Small intestine (tissue), 16 donors: ENCODE measurements at places on chromosomes 7 and 10.
A peak's percentile ranks its signal among the peaks of the same experiment; 100 is the strongest.

DNA sequence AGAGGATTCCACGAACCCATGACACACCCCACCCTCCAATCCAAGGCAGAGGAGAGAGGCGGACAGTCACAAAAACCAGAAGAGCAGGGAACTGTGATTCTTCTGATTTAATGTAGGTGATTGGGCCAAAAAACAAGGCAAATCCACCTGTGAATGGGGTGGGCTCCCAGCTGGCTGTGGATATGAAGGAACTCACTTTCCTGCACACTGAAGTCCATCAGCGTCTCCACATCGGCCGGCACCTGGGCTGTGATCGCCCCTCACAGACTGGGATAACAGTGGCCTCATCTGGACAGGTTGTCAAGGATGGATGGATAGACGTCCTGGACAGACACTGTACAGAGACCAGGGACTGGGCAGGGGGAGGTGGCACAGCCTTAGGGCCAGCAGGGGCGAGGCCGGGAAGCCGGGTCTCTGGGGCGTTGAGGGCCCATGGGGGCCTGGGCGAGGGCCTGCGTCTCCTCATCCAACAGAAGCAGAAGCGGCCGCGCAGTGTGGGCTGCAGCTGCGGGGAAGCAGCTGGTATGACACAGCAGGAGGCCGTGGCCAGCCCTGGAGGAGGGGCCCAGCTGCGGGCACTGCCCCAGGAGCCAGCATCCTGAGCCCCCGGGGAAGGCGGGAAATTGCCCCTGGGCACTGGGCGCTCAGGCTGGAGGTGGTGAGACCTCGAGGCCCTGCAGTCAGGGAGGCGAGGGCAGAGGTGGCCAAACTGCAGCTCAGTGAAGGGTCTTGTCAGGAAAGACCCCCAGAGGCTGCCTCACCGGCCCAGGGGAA, 54.2 kb downstream of the DIP2C start:
- DNase-seq: no peak

GRCh38 chr7:148091882-148092281, 498.7 kb upstream of the C7orf33 start:
- no peak for DNase-seq

GRCh38 chr7:157709531-157710251, 372.9 kb downstream of the DNAJB6 start:
- no peak for DNase-seq

DNA sequence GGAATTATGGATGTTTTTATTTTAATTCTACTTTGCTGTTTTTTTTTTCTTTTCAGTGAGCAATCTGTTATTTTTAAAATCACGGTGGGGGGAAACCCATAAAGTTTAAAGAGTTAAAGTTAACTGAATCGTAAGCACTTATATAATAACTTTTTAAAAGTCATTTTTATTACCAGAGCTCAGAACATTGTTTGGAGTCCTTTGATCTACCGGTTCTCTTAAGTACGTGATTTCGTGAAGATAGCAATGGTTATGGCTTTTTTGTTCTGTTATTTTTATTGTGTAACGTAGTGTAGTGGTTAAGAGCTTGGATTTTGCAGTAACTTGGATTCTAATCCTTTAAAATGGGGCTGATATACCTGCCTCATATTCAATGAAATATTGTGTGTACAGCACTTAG, 57.4 kb downstream of the NHLRC2 start:
- DNase-seq: no peak

GRCh38 chr7:142957723-142958122, 4.4 kb downstream of the KEL start:
- DNase-seq: peak; percentile 27

DNA sequence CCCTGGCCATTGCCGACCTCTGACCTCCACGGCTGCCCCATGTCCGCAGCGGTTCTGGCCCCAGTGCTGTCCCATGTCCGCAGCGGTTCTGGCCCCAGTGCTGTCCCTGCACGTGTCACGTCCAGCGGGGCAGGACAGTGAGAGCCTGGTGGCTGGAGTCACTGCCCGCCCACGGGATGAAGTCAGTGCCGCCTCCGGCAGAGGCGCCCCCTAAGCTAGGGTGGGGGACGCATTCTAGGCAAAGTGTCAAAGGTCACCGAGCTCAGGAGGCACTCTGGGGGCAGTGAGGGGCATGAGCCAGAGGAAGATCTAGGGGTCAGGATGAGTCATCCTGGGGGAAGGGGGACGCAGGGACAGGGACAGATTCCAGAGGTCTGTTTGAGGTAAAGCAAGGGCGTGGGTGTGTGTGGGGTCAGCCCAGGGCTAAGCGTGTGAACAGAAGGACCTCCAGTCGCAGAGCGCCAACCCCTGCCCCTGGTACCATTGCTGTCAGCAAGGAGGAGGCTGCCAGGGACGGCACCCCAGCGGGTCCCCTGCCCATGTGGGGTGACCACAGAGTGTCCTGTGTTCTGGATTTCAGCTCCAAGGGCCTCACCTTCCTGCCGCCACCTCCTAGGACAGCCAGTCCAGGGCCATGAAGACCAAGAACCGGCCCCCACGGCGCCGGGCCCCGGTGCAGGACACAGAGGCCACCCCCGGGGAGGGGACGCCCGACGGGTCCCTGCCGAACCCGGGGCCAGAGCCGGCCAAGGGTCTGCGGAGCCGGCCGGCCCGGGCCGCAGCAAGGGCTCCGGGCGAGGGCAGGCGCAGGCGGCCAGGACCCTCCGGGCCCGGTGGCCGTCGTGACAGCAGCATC, 665 bp downstream of the BHLHA15 start:
- DNase-seq: no peak
